ENCODE measurements at places on chromosomes 6 and 20.

GRCh38 chr6:139254196-139254595 lies 37.6 kb downstream of the TXLNB start:
- no peak for DNase-seq

DNA sequence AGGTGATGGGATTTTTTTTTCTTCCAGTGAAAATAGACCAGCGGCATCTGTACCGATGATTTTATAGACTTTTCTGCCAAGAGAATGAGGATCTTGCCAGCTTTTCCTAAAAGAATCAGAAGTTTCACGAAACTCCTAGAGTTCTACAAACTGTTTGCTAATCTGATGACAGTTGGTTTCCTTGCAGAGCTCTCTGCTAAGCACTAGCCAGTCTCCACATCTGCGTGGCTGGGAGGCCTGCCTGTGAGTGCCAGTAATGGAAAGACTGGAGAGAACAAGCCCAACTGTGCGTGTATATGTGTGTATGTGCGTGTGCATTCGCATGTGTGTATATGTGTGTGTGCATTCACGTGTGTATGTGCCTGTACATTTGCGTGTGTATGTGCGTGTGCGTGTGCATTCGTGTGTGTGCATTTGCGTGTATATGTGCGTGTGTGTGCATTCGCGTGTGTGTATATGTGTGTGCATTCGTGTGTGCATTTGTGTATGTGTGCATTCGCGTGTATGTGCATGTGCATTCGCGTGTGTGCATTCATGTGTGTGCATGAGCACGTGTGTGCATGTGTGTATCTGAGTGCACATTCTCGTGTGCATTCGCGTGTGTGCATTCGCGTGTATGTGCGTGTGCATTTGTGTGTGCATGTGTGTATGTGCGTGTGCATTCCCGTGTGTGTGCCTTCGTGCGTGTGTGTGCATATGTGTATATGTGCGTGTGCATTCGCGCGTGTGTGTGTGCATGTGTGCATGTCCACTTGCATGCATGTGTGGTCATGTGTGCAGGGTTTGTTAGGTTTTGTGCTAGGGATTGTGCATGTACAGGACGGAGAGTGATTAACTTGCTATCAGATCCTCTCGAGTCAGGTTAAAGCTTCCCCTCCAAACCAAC lies 379.4 kb downstream of the TAF4 start:
- DNase-seq: no peak

DNA sequence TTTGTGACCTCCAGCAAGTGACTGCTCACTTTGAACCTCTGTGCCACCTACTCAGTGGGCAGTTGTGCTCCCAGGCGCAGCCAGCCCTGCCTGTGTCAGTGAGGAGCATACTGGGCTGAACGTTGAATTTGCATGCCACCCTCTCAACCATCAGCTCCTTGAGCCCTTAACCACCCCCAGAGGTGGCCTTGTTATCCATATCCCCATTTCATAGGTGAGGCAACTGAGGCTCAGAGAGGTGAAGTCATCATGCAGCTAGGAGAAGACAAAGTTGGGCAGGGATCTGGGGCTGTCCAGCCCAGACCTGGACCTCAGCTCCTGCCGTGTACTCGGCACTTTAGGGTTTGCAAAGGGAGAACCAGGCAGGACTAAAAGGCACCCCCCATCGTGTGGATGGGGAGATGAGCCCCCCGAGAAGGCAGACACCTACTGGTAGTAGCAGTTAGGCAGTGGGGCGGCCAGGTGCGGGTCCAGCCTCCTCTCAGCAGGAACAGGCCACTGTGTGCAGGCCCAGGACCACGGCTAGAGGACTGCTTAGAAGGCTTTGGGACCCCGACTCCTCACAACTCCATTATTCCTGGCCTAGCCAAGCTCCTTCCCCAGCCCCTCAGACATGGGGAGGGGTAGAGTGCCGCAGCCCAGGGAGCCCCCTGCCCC lies 100.8 kb upstream of the MYL9 start:
- no peak for DNase-seq

DNA sequence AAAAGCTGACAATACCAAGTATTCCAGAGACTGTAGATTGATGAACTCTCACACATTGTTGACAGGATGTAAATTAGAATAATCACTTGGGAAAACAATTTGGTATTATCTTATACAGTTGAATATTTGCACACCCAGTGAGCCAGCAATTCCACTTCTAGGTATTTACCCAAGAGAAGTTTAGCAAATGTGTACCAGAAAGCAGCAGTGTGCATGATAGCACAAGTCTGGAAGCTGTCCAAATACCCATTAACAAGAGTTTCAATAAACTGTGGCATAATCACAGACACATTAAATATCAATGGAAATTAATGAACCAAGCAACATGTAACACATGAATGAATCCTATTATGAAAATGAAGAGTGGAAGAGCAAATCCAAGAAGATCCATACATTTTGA lies 233.6 kb downstream of the TPBG start:
- DNase-seq: no peak

DNA sequence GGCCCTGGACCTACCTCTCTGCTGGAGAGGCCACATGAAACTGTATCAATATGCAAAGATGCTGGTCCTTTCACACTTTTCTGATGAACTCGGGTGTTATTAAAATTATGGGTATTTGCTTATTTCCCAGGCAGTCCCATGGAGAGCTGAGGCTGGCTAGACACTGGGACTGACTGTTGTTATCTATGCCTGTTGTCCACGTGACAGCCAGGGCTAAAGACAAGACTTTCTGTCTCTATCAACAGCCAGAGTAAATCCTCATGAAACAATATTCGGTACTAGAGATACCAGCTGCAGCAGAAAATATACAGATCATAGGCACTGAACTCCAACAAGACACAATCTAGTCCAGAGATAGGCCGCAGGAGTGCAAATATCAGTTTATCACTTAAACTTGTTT lies 236.4 kb downstream of the FOXA2 start:
- no peak for DNase-seq

DNA sequence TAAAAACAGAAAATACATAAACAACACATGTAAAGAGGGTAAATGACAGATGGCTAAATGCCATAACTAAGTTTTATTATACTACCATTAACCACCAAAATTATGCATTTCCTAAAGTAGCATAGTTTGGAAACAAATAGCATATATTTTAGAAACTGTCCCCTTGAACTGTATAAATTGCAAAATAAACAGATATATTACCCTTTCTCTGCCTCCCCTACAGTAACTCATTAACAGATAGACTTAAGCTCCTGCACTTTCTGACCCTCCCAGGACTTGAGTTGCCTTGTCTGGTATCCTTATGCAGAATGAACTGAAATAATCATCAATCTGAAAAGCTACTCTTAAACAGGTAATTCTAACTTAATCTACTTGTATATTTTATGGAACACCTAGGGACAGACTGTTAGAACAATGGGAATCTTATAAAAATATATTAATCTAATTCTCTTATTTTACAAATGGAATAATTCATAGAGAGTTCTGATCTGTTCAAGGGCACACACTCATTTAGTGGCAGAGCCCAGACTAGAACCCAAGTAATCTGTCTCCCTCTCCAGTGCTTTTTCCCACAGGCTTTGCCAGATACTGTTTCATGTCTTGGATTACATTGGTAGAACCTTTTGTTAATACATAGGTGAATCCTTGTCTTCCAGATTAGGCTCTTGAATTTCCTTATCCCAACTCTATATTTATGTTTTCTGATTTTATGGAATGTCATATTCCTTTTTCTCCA lies 50.6 kb upstream of the LOC128125822 start:
- no peak for DNase-seq

GRCh38 chr6:161395716-161396231 lies 121.9 kb upstream of the AGPAT4 start:
- no peak for DNase-seq

- DNase-seq: no peak
These were observed 40.3 kb upstream of the TBX18 start for GRCh38 chr6:84804720-84805119.

DNA sequence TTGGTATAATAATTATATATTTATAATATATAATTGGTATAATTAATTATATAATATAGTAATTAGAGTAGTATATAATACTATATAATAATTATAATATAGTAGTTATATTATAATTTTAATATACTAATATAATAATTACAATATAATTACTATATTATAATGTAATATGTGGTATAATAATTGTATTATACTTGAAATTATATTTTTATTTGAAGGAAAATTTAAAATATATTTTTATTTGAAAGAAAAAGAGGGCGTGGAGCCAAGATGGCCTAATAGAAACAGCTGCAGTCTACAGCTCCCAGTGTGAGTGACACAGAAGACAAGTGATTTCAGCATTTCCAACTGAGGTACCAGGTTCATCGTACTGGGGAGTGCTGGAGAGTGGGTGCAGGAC lies 365.9 kb downstream of the MMUT start:
- DNase-seq: no peak

DNA sequence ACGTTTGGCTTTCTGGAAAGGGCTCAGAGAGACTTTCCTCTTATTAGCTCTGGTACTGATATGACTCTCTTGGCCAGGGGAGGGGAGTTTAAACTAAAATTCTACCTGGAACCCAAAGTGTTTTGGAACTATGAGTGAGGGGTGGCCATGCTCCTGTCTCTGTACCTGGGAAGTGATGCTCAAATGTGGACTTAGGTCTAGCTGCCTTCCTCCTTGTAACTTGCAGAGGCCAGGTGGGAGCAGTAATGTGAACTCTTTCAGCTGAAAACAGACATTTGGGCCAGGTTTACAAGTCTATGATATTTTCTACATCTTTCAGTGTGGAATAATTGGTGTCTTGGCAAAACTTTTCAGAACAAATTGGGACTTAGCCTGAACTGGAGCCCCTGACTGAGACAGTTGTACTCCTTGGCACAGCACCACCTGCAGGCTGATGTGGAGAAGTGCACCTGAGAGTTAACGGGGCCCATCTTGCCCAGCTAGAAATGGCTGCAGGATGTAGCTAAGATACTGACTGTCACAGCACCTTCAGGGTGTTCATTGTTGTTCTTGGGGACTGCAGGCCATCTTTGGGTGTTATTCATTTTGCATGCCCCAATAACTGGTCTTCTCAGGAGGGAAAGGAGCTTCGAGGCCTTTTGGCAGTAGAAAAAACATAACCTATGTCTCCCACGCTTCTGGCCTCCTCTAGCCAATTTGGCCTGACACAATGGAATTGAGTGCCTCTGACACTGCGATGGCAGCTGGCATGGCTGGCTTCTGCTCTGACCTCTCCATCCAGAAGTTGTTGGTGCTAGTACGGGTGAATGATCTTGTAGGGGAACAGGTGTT lies 37.1 kb downstream of the CD109 start:
- DNase-seq: peak; percentile 34

DNA sequence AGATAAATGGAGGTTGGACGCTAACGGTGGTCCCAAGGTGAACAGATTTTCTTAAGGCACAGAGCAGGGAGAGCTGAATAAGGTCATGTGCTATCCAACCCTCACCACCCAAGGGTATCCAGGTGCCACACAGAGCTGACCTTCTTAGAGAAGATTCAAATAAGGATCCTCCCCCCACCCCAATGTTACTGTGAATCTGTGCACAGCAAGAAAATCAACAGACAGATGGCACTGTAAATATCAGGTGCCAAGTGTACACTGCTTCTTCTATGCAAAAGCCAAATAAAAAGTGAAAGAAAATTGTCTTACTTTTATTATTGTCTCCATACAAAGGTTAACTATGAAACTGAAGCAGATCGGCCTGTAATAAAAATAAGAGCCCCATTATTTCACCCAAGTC lies 96.9 kb downstream of the PAK5 start:
- no peak for DNase-seq

- DNase-seq: no peak
These were observed 336.4 kb upstream of the HSF2 start for GRCh38 chr6:122063076-122063475.

- no peak for DNase-seq
These were observed 5.9 kb downstream of the ECI2 start for GRCh38 chr6:4129446-4129845.

GRCh38 chr6:100774681-100775080 lies 106.4 kb downstream of the ASCC3 start:
- DNase-seq: no peak

DNA sequence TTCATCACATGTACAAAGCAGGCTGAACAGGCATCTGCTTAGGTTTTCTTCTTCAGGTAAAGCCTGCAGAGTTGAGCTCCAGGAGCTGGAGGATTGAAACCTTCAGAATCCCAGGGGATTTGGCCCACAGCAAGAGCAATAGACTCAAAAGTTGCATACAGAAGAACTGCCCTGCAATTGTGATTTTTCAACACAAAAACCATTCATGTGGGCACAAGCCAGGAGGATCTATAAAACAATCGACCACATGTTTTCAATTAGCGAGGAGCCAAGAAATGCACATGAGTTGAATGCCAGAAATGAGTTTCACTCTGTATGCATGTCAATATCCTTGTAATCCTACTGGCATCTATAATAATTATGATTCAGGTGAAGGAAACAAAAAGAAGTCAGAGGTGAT lies 576.4 kb downstream of the HDGFL1 start:
- DNase-seq: no peak

- DNase-seq: no peak
These were observed 179.6 kb downstream of the TFAP2C start for GRCh38 chr20:56808732-56809131.

- no peak for DNase-seq
These were observed 18.0 kb downstream of the HECA start for GRCh38 chr6:139152892-139153271.

GRCh38 chr20:8057871-8058270 lies 38.3 kb upstream of the TMX4 start:
- DNase-seq: no peak

- DNase-seq: no peak
These were observed 71.6 kb downstream of the GPX5 start for GRCh38 chr6:28597217-28597835.

DNA sequence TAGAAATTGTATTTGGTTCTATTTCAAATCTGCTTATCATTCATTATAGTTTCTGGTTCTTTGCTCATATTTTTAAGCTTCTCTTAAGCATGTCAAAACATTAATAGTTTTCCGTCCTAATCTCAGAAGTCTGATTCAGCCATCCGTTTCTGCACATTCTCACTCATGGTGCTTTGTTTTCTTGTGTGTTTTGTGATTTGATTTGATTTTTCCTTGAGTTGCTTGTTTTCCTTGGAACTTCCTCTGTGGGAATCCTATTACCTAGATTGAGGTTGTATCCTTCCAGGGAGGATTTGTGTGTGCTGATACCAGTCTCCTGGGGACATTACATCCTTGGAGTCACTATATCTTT lies 7.9 kb downstream of the SNX9 start:
- no peak for DNase-seq

DNA sequence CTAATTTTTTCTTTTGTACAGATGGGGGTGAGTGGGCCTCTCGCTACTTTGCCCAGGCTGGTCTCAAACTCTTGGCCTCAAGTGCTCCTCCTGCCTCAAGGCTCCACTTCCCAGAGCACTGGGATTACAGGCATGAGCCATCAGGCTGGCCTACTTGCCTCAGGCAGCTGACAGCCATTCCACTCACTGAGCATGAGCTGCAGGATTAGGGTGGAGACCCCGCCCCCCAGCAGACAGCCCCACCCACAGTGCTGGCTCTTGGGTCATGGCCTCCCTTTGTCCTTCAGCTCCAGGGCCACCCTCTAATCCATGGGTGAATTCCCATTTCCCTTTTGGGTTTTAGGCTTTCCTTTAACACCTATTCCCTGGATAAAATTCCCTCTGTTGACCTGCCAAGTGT lies 82.1 kb downstream of the BFSP1 start:
- DNase-seq: no peak
